ENCODE measurements at places on chromosomes 2 and 18. TPM values are rescaled to one million over a fixed set of nuclear protein-coding genes. Genes with fewer than 3 reads are reported as not detected.
A peak's percentile ranks its signal among the peaks of the same experiment; 100 is the strongest.

DNA sequence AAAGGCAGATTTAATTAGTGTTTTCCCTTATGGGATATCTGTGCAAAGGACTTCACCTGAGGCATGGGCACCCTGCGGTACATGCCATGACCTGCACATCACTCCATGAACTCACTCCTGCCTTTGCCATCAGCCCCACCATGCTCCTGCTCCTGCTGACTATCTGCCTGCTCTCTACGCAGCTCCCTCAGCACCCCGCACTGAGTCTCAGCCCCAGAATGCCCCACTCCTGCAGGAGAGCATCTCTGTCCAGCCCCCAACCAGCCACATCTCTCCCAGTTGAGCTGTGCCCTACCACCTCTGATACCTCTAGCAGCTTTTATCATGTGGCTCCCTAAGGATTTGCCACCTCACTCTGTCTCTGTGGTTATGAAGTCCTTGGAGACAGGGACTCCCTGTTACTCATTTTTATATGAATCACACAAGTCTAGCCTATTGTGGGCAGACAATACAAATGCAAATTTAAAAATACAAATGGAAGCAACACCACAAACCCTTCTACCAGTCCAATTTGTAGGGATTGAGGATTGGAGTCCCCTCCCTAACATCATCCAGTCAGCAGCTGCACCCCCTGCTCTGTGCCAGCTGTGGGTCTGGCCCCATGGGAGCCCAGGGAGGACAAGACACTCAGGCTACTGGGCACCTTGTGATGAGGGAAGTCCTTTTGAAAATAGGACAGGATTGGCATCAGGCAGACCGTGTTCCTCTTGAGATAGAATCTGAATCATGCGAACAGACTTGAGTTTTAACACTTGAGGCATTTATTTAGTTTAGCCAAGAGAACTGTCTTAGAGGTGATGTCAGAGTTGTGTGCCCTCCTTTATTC, 689.6 kb upstream of the HS6ST1 start:
- no peaks in the 10 kb centered on the region for H3K4me1 ChIP-seq
- no peak for DNase-seq
- no peaks in the 10 kb centered on the region for H3K36me3 ChIP-seq
- no peak overlapping the region for H3K4me3 ChIP-seq
- no peak overlapping the region for H3K27ac ChIP-seq
- H3K27me3 ChIP-seq = peaks cover 6% of the 10 kb centered on the region

GRCh38 chr18:44123743-44124142, 556.9 kb upstream of the SETBP1 start:
- H3K36me3 ChIP-seq = no peaks in the 10 kb centered on the region
- no peak overlapping the region for H3K4me3 ChIP-seq
- H3K27me3 ChIP-seq = no peaks in the 10 kb centered on the region
- no peak for DNase-seq
- no peak overlapping the region for H3K27ac ChIP-seq

DNA sequence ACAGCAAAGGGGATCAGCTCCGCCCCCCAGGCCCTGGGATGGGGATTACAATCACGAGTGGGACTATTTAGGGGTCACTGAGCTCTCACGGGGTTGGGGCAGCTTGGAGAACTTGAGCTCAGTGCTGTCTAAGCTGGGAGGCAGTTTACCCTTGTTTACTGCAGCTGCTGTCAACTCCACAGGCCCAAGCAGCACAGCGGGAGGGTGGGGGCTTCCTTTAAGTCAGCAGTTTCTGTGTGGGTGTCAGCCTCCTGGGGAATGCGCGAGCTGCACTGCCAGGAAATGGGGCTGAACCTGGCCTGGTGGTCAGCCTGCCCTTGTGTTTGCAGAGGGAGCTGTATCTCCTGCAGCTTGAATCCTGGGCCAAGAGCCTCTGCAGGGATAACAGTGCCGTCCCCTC, 29.8 kb downstream of the TOGARAM2 start:
- peaks cover under 1% of the 10 kb centered on the region for H3K36me3 ChIP-seq
- peak; percentile 42 for DNase-seq
- H3K4me3 ChIP-seq = peak overlapping the region; percentile 4
- H3K27me3 ChIP-seq = no peaks in the 10 kb centered on the region
- H3K4me1 ChIP-seq = peaks cover 70% of the 10 kb centered on the region

DNA sequence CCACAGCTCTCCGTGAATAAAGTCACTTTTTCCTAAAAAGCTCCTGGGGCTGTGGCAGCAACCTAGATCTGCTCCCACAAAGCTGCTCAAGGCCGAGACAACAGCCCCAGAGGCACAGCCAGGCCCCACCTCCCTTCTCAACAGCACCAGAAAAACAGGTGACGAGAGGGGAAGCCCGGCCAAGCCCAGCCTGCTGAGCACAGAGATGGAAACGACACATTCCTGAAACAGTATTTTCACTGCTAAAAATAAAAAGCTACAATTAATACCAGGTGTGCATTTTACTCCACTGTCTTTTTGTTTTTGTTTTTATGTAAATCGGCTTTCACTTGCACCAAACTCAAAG, 199.3 kb downstream of the HDAC4 start:
- peaks cover 22% of the 10 kb centered on the region for H3K4me1 ChIP-seq
- H3K4me3 ChIP-seq = no peak overlapping the region
- no peak for DNase-seq
- no peak overlapping the region for H3K27ac ChIP-seq

DNA sequence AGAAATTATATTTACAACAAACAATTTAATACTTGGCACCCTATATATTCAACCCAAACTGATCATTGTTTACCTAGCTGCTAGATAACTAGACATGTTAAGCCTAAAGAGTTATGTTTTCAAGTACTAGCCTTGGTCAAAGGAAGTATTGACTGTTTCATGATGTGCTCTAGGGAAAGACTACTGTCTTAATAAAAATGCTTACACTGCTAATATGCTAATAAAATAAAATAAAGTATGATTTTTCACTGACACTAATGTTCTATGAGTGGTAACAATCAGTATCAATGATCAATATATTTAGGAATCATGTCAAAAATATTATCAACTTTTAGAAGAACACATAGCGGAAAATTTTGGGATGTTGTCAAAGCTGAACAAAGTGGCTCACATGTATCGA, 225.5 kb downstream of the OSR1 start:
- no peak for DNase-seq
- no peaks in the 10 kb centered on the region for H3K27me3 ChIP-seq
- peaks cover 10% of the 10 kb centered on the region for H3K4me1 ChIP-seq
- H3K4me3 ChIP-seq = no peak overlapping the region
- H3K27ac ChIP-seq = no peak overlapping the region

GRCh38 chr2:64854773-64855237, 134.4 kb upstream of the SLC1A4 start:
- H3K27ac ChIP-seq = no peak overlapping the region
- no peak overlapping the region for H3K4me3 ChIP-seq
- DNase-seq = no peak

DNA sequence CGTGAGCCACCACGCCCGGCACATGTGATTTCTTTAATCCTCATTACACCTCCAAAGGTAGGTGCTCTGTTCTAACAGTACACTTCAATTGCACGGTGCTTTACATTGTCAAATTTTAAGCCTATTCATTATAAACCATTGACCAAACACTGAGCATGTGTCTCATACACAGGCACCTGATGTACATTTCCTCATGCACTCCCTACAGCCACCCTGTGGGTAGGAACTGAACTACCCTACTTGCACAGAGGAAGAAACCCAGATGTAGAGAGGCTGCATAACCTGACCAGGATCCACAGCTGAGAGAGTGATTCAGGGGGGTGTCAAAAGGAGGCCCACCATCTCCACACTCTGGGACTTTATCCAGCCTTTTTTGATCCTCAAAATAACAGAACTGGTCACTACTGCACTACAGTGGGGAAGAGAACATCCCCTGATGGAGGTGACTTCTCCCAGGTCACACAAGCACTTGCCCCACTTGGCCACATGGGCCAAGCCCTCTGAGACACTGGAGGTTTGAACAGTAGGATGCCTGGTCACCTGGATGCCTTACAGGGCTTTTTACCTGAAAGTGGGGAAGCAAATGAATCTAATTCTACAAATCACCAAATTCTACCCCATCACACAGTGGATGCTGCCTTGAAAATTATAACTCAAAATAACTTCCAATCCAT, 6.9 kb upstream of the DPYSL5 start:
- H3K27me3 ChIP-seq = peaks cover 52% of the 10 kb centered on the region
- H3K36me3 ChIP-seq = no peaks in the 10 kb centered on the region
- H3K27ac ChIP-seq = no peak overlapping the region
- H3K4me1 ChIP-seq = peaks cover 2% of the 10 kb centered on the region
- no peak overlapping the region for H3K4me3 ChIP-seq

- H3K4me3 ChIP-seq = peak overlapping the region; percentile 97
- H3K4me1 ChIP-seq = peaks cover 58% of the 10 kb centered on the region
- H3K27ac ChIP-seq = peak overlapping the region; percentile 98
- peak; percentile 79 for DNase-seq
These were observed 1.8 kb downstream of the GYPC start for GRCh38 chr2:126657636-126658318.

DNA sequence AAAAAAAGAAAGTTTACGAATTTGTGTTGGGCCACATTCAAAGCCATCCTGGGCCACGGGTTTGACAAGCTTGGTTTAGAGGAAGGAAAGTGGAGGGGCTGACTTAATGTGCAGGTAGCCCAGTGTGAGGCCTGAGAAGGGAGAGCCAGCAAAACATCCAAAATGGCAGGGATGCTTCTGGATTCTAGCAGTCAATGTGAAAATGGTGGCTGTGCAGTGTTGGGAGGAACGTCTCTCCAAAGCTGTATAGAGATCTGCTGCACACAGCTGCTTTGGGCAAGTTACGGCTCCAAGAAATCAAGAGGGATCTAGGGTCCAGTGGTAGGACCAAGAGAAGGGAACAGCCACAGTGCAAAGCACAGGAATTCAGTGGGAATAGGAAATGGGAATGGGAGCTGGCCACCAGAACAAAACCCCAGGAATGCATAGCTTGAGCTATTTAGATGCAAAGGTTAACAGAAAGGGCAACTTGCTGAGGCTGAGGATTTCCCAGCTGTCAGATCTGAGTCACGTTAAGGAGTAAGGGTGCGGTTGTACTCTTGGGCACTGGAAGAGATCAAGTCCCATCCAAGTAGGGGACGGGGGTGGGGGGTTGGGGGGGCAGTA, 70.6 kb downstream of the B3GNT2 start:
- no peak for DNase-seq
- no peak overlapping the region for H3K4me3 ChIP-seq
- H3K36me3 ChIP-seq = no peaks in the 10 kb centered on the region
- H3K27me3 ChIP-seq = no peaks in the 10 kb centered on the region

GRCh38 chr2:68366083-68366560, 1.0 kb downstream of the PLEK start:
- no peak overlapping the region for H3K27ac ChIP-seq
- peaks cover 6% of the 10 kb centered on the region for H3K36me3 ChIP-seq
- peaks cover 25% of the 10 kb centered on the region for H3K27me3 ChIP-seq
- H3K4me3 ChIP-seq = peak overlapping the region; percentile 27
- no peak for DNase-seq

GRCh38 chr2:33602201-33602830, 3.2 kb upstream of the FAM98A start:
- no peak overlapping the region for H3K4me3 ChIP-seq
- peaks cover 3% of the 10 kb centered on the region for H3K36me3 ChIP-seq
- peaks cover 7% of the 10 kb centered on the region for H3K4me1 ChIP-seq
- no peak for DNase-seq
- H3K27me3 ChIP-seq = no peaks in the 10 kb centered on the region
- no peak overlapping the region for H3K27ac ChIP-seq

DNA sequence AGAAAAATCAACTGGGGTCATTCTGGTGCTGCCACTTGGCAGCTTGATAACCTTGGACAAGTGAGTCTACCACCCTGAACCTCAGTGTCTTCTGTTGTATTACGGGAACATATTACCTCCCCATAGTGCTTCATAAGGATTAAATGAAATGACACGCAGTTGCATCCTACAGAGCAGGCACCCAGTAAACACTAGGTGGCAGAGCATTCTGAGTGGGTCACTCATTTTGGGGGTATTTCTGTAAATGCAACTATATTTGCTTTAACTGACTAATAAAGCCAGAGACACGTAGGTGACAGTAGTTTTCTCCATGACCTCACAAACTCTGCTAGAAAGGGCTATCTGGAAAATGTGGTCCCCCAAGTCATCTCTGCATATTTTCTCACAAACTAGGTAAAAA, 4.7 kb downstream of the CD226 start:
- H3K4me3 ChIP-seq = peak overlapping the region; percentile 74
- H3K27me3 ChIP-seq = no peaks in the 10 kb centered on the region
- peak; percentile 39 for DNase-seq
- H3K27ac ChIP-seq = no peak overlapping the region
- H3K36me3 ChIP-seq = peaks cover 90% of the 10 kb centered on the region
- H3K4me1 ChIP-seq = peaks cover 64% of the 10 kb centered on the region

GRCh38 chr2:108560895-108561530, 26.7 kb downstream of the LIMS1 start:
- H3K27me3 ChIP-seq = no peaks in the 10 kb centered on the region
- DNase-seq = no peak
- peaks cover 4% of the 10 kb centered on the region for H3K36me3 ChIP-seq
- no peak overlapping the region for H3K4me3 ChIP-seq

DNA sequence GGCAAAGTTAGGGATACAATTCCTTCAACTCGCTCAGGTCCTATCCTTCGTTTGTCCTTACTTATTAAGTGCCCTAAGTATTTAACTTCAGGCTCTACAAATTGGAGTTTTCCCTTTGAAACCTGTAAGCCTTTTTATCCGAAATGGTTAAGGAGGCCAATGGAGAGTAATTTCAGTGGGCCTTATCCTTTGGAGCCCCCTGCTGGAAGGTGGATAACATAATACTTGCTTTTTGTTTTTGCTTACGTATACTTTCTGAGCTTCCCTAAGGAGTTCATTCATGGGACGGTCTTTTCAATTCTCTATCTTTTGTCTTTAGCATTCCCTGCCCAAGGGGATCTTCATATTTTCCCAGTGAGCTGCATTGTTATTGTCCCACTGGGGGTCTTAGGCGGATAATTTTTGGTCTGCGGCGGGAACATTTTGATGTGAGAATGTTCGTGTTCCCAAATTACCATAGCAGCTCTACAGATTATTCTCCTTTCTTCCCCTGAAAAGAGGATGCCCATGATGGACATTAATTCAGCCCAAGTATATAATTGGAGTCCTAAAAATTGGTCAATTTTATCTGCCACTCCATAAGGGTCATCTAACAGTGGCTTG, 34.4 kb upstream of the TRAPPC8 start:
- H3K4me1 ChIP-seq = no peaks in the 10 kb centered on the region
- H3K27ac ChIP-seq = no peak overlapping the region
- peak; percentile 16 for DNase-seq
- H3K36me3 ChIP-seq = peaks cover 6% of the 10 kb centered on the region
- H3K4me3 ChIP-seq = no peak overlapping the region

GRCh38 chr2:119234021-119235019, 10.7 kb downstream of the STEAP3 start:
- H3K4me1 ChIP-seq = peaks cover 3% of the 10 kb centered on the region
- H3K4me3 ChIP-seq = no peak overlapping the region
- no peak overlapping the region for H3K27ac ChIP-seq
- peaks cover 4% of the 10 kb centered on the region for H3K27me3 ChIP-seq
- no peak for DNase-seq

Gene PDE11A
- not detected for total RNA-seq

Gene CNTNAP5
- not detected for total RNA-seq

Gene RNF149
- 39.4 TPM for total RNA-seq

Gene HPCAL1
- total RNA-seq = 105 TPM

Gene DNAH7
- total RNA-seq = 0.18 TPM

Gene GKN1
- not detected for total RNA-seq

Gene MOGAT1
- total RNA-seq = not detected

Gene TBR1
- total RNA-seq = not detected

Gene UGGT1
- total RNA-seq = 50.1 TPM

Gene MYO7B
- total RNA-seq = 0.62 TPM

Gene TMEM198
- 3.5 TPM for total RNA-seq

Gene ANKRD62
- not detected for total RNA-seq
